ENCODE measurements at places on chromosomes 16 and 17. TPM values are rescaled to one million over a fixed set of nuclear protein-coding genes. Genes with fewer than 3 reads are reported as not detected.

- no peak for DNase-seq
- H3K27ac ChIP-seq: no peak overlapping the region
- no peaks in the 10 kb centered on the region for H3K36me3 ChIP-seq
- H3K4me1 ChIP-seq: peaks cover 39% of the 10 kb centered on the region
- H3K27me3 ChIP-seq: no peaks in the 10 kb centered on the region
Observed at GRCh38 chr17:39674702-39675389, 6.6 kb downstream of the PNMT start.

- H3K36me3 ChIP-seq: no peaks in the 10 kb centered on the region
- no peak for DNase-seq
- peak overlapping the region; percentile 95 for H3K4me3 ChIP-seq
- peak overlapping the region; percentile 35 for H3K27ac ChIP-seq
Observed at GRCh38 chr16:30121741-30122571, 1.1 kb downstream of the MAPK3 start.

GRCh38 chr17:29827179-29827578 lies 102.8 kb downstream of the SSH2 start:
- no peaks in the 10 kb centered on the region for H3K36me3 ChIP-seq
- no peak overlapping the region for H3K4me3 ChIP-seq
- peaks cover 32% of the 10 kb centered on the region for H3K4me1 ChIP-seq
- no peaks in the 10 kb centered on the region for H3K27me3 ChIP-seq
- H3K27ac ChIP-seq: no peak overlapping the region
- DNase-seq: no peak

DNA sequence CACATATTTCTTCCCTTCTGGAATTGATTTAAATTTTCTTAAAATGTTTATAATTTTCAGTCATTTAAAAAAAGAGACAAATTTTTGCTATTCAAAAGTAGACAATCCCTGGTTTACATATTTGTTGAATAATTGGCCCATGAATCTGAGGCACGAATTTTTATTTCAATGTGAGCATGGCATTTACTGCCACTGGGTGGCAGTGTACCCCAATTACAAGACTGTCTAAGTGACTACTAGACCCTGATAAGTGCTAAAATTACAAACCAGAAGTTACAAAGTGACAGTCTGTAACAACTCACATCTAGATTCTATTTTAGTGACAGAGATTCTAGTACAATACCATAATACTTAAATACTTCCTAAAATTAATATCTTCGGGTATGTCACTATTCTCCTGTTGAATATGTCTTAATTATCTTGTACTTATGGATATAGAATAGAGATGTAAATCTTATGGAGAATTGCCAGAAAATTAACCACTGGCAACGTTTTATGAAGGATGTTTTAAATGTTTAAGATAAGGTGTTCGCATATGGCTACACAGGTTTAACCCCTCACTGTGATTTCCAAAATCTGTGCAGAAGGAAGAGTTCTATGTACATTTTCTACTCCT lies 235.8 kb downstream of the MAP2K4 start:
- no peak overlapping the region for H3K27ac ChIP-seq
- H3K4me3 ChIP-seq: no peak overlapping the region
- H3K4me1 ChIP-seq: no peaks in the 10 kb centered on the region
- no peaks in the 10 kb centered on the region for H3K27me3 ChIP-seq
- peak; percentile 4 for DNase-seq
- H3K36me3 ChIP-seq: no peaks in the 10 kb centered on the region

GRCh38 chr16:54237-54581 lies 581 bp downstream of the SNRNP25 start:
- DNase-seq: no peak
- peaks cover 13% of the 10 kb centered on the region for H3K36me3 ChIP-seq
- peak overlapping the region; percentile 100 for H3K4me3 ChIP-seq
- H3K4me1 ChIP-seq: peaks cover 33% of the 10 kb centered on the region
- no peak overlapping the region for H3K27ac ChIP-seq

DNA sequence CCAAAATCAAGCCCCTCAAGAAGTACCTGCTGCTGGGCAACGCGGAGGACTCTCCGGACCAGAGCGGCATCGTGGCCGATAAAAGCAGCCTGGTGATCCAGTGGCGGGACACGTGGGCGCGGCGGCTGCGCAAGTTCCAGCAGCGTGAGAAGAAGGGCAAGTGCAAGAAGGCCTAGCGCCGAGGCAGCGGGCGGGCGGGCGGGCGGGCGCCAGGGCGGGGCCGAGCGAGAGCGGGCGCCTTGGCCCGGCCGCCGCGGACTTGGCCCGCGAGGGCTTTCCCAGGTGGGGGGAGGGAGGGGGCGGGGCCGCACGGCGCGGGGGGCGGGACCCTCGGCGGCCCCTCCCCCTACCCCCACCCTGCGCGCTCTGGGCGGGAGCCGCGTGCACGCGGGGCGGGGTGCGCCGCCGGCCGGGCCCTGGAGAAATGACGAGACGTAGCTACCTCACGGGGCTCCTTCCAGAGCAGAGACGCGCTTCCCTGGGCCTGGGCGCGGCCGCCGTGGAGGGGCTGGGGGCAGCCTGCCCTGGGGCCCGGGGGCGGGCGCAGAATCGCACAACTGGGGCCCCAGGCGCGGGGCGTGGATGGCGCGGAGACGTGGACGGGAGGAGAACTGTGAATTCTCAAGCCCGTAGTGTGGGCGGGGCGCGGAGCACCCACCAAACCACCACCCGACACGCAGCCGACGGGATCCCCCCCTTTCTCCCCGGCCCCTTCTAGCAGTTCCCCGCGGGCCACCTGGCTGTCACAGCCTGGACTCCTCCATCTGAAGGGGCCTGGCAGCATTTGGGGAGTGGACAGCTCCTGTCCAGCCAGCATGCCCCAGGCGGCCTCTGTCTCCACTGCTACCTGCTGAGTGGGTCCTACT lies 218.7 kb downstream of the NTN1 start:
- DNase-seq: peak; percentile 76
- H3K27ac ChIP-seq: no peak overlapping the region
- peaks cover 2% of the 10 kb centered on the region for H3K36me3 ChIP-seq

GRCh38 chr16:66427036-66427860 lies at the start of gene BEAN1:
TSS of gene BEAN1 (plus strand) at chr16:66427295. CDS start at chr16:66437677, 10,382 bp downstream.
- no peak within 1 kb of the TSS for H3K27ac ChIP-seq
- H3K4me3 ChIP-seq: peak within 1 kb of the TSS; percentile 59
- H3K27me3 ChIP-seq: peaks cover 83% of the 10 kb centered on the region
- peaks cover 8% of the 10 kb centered on the region for H3K4me1 ChIP-seq

- no peaks in the 10 kb centered on the region for H3K27me3 ChIP-seq
- no peak for DNase-seq
- no peak overlapping the region for H3K27ac ChIP-seq
- no peaks in the 10 kb centered on the region for H3K36me3 ChIP-seq
Observed at GRCh38 chr16:67708368-67708771, 10.7 kb downstream of the GFOD2 start.

SP6 gene
- 0.12 TPM for total RNA-seq

NSMCE1 gene
- 165 TPM for total RNA-seq

SCGB1C2 gene
- total RNA-seq: not detected

SDK2 gene
- 0.44 TPM for total RNA-seq
